Motor neuron (in vitro differentiated cells): ENCODE measurements at places on chromosomes 16 and 17. TPM values are rescaled to one million over a fixed set of nuclear protein-coding genes. Genes with fewer than 3 reads are reported as not detected.

The NPIPA7 gene
- total RNA-seq: 1.2 and 2.4 TPM in 2 replicates

The BCAR1 gene
- total RNA-seq: 22.4 and 26.3 TPM in 2 replicates

The HS3ST6 gene
- not detected in 2 replicates for total RNA-seq

The MAPK7 gene
- total RNA-seq: 9.4 and 11.1 TPM in 2 replicates

The ABCC11 gene
- 0.27 and 0.66 TPM in 2 replicates for total RNA-seq
